SK-N-SH (cell line): ENCODE measurements at places on chromosomes 11 and 22.

- DNase-seq = no peak
These were observed 1747.2 kb upstream of the RAG2 start for GRCh38 chr11:38345286-38345685.

DNA sequence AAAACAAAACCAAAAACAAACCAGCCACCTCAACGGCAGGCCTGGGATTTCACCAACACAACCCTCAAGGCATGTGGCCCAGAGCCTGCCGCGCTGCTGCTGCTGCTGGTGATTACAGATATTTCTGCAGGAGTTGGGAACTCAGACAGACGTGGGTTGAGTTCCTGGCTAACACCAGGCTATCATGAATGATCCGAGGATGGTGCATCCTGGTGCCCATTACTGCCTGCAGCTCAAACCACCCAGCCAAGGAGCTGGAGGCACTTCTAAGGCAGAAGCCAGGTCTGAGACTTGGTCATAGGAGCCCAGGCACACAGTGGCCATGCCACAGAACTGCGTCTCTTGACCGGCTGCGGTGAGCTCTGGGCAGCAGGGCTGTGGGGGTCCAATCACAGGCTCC lies 151.8 kb downstream of the MPPED1 start:
- DNase-seq = no peak

GRCh38 chr11:60900673-60901404 lies 5.5 kb downstream of the PRPF19 start:
- no peak for DNase-seq

DNA sequence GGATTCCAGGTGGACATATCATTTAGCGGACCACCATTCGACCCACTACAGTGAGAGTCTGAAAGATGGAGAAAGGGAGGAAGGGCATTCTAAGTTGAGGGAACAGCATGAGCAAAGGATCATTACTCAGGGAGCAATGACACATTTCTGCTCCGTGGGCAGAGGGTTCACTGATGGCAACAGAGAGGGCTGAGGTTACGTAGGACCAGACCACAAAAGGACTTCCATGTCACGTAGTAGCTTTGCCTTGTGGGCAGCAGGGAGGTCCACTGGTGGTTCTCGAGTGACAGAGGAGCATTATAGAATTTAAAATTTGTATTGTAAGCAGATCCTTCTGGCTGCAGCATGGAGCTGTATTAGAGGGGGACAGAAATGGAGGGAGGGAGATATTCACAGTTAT lies 109.7 kb upstream of the NAV2 start:
- DNase-seq = no peak

GRCh38 chr22:23891726-23892125 lies 2.5 kb upstream of the MIF start:
- no peak for DNase-seq
